ENCODE measurements at places on chromosomes 5 and 9. TPM values are rescaled to one million over a fixed set of nuclear protein-coding genes. Genes with fewer than 3 reads are reported as not detected.
A peak's percentile ranks its signal among the peaks of the same experiment; 100 is the strongest.

PCDHA9 gene
- total RNA-seq = 0.20 TPM

PCDHGA2 gene
- 2.5 TPM for total RNA-seq

- DNase-seq = no peak
Measured at GRCh38 chr9:84856181-84856632, 186.7 kb downstream of the NTRK2 start.

- no peak for DNase-seq
Measured at GRCh38 chr9:9536523-9536922, 1076.3 kb downstream of the PTPRD start.

GRCh38 chr5:173664154-173664526 is 47.7 kb upstream of the BOD1 start:
- peak; percentile 74 for DNase-seq

GRCh38 chr9:92600462-92601261 is 64.9 kb upstream of the ECM2 start:
- no peak for DNase-seq

NKD2 gene
- 64.4 TPM for total RNA-seq

MSANTD3 gene
- 18.1 TPM for total RNA-seq
